ENCODE measurements at places on chromosomes 7 and 10.

GRCh38 chr10:43938810-43939209 lies 290.1 kb upstream of the ZNF32 start:
- DNase-seq, result no peak

DNA sequence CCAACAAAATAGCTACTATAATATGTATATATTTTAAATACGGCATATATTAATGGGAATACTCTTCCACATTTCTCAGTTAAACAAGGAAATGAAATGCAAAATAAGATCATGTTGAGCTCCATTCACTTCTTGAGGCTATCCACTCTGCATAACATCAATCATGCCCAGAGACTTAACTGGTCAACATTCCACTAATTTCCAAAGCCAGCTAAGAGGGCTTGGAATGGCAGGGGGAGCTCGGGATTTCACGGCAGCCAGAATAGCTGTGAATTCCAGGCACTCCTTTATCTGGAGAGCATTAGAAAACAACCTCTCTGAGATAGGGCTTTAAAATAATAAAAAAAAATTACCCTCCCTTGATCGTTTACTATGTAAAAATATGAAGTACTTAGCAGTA lies 194.9 kb upstream of the CDCA7L start:
- no peak for DNase-seq

DNA sequence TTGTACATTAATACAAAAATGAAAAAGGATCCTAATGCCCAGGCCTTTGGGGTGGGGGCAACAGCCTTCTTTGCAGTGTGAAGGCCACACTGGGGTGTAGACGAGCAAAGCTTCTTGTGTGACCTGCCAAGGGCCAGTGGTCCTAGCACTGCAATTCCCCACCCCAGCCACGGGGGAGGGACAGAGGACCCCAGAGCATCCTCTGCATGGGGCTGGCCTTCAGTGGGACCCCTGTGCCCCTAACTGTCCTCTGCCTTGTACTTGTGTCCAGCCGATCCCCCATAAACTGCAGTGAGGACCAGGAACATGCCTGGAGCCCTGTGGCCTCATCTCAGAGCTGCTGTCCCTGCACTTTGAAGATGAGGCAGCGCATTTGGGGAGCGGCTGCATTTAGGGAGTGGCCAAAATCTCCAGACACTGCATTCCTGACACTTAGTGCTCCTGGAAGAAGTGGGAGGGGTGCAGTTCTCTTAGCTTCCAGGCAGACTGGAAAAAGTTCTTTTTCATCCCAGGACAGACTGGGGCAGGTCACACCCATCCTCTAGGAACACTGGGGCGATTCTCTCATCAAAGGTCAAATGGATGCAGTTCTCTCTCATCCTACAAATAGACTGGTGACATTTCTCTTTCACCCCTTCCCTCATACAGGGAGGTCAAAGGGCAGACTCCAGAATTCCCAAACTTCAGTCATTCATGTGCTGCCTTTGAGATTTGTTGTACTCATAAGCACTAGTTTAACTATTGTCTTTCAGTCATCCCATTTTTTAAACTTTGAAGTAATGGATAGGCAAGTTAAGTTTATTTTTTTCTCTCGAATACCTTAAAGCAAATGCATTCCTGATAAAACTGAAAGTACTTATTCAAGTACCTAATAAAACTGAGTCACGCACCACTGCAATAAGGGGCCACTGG lies 922 bp upstream of the MYO1G start:
- no peak for DNase-seq

GRCh38 chr10:44395902-44396670 lies 11.2 kb upstream of the CXCL12 start:
- DNase-seq, result no peak

GRCh38 chr7:44893710-44894234 lies 8.4 kb upstream of the PURB start:
- DNase-seq, result no peak

DNA sequence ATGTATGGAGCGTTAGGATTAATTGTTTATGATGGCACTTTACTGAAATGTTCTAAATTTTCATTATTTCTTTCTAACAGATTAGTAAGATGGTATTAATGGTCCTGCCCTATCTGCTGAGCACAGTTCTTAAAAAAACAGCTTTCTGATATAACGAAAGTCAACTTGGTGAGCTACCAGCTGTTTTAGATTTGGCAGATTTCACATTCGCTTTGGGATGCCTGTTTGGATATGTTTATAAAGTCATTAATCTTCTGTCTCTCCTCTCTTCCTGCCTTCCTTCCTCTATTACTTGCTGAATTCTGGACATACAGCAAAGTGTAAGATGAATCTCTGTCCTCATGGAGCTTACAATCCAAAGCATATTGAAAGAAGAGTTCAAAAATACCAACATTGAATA lies 396.8 kb upstream of the LRGUK start:
- no peak for DNase-seq

DNA sequence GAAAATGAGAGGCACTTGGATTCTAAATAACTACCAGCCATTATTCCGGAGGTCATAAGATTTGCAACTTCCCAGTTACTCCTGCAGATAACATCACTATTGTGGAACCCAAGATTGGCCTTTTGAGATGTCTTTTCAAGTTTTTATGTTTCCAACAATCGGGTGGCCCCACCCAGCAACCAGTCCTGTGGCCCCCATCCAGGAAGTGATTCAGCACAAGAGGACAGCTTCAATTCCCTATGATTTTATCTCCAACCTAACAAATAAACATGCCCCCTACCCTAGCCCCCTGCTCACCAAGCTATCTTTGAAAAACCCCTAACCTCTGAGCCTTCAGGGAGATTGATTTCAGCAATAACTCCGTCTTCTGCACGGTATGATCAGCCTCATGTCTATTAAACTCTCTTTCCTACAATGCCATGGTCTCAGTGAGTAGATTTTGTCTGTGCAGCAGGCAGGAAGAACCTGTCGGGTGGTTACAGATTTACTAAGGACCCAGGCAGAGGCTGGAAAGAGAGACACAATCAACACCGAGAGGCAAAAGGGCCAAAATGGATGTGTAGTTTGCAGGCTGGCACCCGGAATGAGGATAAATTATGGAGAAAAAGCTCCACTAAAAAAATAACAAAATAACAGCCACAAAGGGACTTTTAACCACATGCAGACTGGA lies 83.9 kb upstream of the UNC5B start:
- no peak for DNase-seq

GRCh38 chr10:93299195-93299594 lies 182.9 kb downstream of the MYOF start:
- no peak for DNase-seq

GRCh38 chr10:11832042-11832441 lies 8.9 kb downstream of the PROSER2 start:
- no peak for DNase-seq

- DNase-seq, result no peak
Measured at GRCh38 chr7:27910326-27910725, 170.4 kb downstream of the TAX1BP1 start.

DNA sequence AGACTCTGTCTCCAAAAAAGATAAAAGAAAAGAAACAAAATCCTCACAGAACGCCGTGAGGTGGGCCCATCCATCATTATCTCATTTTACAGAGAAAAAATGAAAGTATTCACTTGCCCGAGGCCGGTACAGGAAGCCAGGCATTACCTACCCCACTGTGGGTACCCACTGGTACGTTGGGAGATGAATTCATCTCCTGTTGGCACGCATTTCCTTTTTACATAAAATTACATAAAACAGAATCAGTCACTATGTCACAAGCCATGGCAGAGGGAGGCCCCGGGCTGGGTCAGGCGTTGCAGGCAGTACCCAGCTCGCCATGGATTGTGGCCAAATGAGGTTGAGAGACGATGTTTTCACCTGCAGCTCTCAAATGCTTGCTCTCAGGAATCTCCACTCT lies 38.6 kb upstream of the TNRC18 start:
- no peak for DNase-seq

DNA sequence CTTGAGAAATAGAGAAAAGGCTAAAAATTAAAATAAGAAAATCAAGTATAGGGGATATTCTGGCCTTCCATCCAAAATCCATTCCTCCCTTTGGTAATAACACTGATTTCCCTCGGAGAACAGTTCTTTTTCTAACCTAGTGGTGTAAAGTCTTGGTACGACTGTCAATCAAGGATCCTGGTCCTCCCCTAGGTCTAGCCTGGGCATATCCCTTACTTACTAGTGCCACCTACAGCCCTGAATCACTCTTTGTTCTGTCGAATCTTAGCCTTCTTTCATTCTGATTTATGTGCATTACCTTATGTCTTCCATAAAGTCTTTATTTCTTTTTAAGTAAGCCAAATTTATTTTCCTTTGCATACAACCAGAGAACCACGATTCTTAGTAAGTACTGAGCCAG lies 298.7 kb upstream of the LRRTM3 start:
- no peak for DNase-seq

DNA sequence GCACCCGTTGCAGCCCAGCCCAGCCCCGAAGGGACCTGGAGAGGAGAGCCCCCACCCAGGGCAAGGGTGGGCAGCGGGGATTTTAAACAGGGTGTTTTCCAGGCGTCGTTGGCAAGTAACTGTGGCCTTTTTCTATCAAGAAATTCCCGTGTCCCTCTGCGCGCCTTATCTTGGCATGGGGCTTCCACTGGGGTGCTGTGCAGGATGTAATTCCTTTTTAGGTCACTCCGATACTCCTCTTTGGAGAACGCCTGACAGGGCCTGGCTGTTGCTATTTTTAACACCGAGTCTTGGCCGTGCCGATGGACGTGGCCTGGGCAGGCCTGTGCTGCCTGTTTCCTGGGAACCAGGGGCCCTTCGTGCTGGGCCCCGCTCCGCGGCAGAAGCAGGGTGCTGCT lies 93.8 kb downstream of the INPP5A start:
- no peak for DNase-seq

DNA sequence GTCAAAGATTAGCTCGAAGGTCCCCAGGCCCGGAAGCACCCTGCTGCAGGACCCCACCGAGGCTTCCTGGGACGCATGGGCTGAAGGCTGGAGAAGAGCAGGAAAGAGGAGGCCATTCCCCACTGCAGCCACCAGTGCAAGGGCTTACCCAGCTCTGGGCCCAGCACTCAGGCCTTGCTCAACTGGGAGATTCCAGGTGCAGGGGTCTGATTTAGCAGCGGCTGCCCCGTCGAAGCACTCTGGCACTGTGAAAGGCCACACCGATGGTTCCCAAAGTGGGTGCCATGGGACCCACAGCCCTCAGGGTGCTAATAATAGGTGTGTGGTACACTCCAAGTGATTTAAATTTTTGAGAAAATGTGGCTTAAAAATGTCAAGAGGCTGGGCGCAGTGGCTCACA lies 130.9 kb downstream of the OAT start:
- no peak for DNase-seq

DNA sequence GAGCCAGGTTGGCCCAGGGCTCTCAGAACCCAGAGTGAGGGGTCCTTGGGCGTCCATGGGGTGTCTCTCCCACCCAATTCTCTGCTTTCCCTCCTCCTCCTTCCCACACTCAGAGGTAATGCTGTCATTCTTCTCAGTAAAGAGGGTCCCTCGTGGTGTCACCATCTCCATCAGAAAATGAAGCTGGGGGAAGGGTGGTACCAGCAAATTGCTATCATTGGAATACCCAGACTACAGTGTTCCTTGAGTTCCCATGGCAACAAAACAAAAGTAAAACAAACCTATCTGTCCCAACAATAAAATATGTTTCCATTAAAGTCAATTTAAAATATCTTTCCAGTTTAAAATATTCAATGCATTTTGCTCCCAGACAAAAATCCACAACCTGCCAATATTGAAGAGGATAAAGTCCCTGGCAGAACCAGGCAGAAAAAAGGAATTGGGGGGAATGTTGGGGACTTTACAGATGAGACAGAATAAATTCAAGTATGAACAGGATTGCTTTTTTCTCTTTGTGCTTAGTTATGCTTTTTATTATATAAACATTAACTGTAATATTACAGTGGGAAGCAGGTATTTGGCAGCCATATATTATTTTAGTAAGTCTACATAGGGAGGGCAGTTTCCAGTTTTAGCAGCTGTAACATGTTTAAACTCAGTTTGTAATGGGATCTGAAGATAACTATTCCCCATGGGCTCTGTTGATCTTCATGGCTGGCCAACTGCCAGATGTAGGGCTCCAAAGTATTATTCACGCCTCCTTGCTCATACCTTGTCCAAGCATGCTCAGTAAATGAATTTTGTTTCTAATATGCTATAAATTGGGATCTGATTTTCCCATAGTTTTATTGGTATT lies 182.1 kb downstream of the ARID5B start:
- DNase-seq, result no peak

DNA sequence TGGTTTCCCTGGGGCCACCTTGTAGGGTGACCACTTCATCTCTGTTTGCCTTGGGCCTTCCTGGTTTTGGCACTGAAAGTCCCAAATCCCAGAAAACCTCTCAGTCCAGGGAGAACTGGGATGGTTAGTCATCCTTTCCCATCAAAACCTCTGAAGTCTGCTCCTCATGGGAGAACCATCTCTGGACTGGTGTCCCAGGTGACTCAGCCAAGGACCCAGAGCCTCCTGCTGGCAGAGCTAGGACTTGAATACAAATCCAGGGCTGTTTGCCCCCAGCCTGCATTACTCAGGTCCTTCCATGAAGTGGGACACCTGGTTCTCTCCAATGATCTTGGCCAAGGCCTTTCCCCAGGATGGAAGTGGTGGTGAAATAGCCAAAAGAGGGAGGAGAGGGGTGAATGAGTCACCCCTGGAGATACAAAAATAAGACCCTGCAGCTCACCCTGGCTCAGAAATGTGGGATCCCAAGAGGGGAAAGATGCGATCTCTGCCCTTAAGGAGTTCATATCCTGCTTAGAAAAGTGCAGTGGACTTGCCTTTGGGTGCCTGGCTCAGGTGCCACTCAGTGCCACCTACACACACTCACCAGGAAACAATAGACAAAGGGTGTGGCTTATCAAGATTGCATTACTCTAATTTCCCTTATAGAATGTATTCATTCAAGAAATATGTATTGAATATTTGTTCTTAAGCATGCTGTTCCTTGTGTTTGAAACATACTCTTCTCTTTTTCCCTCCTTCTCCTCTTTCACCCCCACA lies 22.0 kb downstream of the ADRA2A start:
- DNase-seq, result no peak

DNA sequence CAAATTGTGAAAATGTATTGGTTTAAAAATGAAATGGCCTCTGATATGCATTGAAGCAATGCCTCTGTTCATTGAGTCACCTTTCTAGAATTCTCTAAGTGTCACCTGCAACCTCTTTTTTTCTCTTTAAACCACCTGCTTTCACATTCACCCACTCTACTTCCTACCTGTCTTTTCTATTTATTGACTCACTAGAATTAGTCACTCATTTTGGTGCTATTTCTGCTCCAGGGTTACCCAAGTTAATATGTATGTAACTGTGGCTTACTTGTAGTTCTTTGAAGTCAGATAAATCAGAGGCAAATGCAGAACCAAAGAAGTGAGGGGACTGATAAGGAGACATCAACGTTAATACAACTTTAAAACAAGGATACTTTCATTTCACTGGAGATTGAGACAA lies 674.7 kb downstream of the CCSER2 start:
- no peak for DNase-seq

- DNase-seq, result no peak
Measured at GRCh38 chr10:59623133-59624121, 86.2 kb downstream of the SLC16A9 start.

GRCh38 chr7:128005117-128005516 lies 26.1 kb downstream of the LRRC4 start:
- DNase-seq, result no peak

DNA sequence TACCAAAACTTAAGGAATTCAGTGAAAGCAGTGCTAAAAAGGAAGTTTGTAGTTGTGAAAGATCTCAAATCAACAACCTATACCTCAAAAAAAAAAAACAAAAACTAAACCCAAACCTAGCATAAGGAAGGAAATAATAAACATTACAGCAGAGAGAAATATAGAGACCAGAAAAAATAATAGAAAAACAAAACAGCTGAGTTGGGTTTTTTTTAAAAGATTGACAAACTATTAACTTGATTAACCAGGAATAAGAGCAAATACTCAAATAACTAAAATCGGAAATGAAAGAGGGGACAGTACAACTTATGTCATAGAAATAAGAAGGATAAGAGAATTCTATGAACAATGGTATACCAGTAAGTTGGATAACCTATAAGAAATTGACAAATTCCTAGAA lies 6.7 kb downstream of the ECD start:
- DNase-seq, result no peak
